ENCODE measurements at places on chromosomes 3 and 15.

DNA sequence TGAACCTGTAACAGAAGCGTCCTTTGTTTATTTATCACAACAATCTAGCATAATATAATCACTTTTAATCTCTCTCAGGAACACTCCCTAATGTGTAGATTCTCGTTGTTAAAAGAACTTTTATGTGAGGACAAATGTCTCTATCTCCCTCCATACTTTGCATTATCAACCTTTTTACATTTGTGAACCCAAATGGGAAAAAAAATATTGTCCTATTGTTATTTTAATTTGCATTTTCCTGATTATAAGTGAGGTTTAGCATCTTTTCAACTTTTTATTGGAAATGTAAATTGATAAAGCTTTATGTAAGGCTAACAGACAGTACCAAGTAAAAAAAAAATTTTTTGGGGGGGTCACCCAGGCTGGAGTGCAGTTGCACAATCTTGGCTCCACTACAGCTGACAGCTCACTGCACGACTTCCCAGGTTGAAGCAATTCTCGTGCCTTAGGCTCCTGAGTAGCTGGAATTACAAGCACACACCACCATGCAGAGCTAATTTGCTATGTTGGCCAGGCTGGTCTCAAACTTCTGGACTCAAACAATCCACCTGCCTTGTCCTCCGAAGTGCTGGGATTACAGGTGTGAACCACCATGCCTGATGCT lies 33.0 kb upstream of the DENND4A start:
- no peak for DNase-seq

DNA sequence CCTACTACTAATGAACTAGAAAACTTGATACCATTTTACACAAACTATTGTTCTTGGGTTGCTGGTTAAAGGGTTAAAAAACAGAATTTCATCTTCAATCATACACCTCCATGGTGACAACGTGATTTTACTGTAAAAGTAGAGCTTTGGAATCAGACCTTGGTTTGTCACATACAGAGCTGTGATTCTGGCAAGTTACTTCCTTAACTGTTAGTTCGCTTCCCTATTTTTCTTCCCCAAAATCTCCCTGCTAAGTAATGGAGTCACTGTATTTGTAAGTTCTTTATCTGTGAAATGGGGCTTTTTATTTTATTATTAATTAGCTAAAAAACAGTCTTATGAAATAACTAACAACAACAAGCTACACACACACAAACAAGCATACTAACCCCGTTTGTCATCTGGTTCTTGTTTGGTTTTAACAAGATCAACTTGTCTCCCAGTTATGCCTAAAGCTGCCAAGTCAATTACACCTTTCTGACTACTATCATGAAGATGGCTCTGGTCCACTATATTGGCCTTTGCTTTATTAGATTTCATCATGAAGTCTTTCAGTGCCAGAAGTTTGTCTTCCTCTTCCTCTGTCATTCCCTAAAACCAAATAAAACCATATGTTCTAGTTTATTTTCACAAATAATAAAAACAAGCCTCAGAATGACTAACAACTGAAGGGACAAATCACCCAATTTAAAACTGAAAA lies 38.6 kb downstream of the PIK3R4 start:
- no peak for DNase-seq

GRCh38 chr3:197367081-197367780 lies 68.8 kb upstream of the DLG1 start:
- no peak for DNase-seq

GRCh38 chr3:16350597-16351318 lies 85.7 kb downstream of the OXNAD1 start:
- DNase-seq = no peak
